ENCODE measurements at places on chromosomes 13 and 19. TPM values are rescaled to one million over a fixed set of nuclear protein-coding genes. Genes with fewer than 3 reads are reported as not detected.

Gene ZNF667
- total RNA-seq, result 1.7 TPM

Gene CSNK1A1L
- not detected for total RNA-seq

Gene PEG3
- 0.59 TPM for total RNA-seq

Gene C19orf33
- not detected for total RNA-seq

Gene ZNF497
- 0.29 TPM for total RNA-seq

DNA sequence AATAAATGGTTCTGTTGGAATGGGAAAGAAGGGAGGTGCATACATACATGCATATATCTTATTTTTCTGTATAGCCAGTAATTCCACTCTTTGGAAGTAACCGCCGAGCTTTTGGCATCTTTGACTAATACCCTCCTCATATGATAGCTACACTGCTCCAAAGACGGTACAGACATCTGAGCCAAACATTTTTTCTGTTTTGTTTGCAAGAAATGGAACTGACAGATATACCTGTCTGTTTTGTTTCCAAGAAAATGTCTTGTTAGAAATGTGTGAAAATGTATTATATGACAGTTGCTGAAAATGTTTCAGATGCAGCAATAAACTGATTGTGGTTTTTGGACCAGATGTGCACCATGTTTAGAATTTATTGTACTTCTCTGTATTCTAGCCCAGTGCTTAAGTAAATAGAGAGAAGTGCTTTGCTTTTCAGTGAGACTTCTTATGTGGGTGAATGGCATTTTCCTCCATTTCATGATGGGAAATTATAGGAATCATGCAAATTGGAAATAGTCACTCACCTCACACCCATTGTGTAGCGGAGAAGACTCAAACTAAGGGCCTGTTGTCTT is 396.9 kb downstream of the KCNRG start:
- DNase-seq, result no peak

DNA sequence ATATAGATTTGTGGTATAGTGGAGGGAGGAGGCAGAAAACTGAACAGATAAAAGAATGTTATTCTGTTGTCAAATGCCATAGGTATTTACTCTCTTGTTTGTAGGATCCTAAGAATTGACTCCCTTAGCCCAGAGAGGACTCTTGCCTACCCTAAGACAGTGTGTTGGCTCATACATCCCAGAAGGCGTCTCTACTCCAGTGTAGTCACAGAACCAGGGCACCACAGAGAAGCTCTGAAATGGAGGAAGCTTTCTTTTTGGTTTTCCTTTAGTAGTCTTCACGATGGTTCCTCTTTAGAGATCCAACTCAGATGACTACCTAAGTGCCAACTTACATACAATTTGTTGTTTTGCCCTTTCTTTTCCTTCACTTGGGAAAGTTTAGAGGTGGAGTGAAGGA is 14.0 kb downstream of the GPR183 start:
- no peak for DNase-seq

DNA sequence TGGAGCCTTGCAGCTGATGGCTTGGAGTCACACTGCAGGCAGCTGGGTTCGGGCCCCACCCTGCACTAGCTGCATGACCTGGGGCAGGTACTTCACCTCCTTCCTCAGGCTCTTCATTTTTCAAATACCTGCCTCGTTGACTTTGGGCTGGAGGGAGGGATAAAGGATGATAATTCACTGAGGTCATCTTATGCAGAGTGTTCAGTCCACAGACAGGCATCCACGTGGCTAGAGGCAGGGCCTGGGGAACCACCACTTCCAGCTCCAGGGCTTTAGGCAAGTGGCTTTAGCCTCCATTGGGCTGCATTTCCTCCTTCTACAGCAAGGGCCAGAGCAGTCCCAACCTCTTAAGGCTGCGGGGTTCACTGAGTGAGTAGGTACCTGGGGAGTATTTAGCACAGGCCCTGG is 84.8 kb downstream of the SIPA1L3 start:
- DNase-seq, result no peak

- DNase-seq, result peak; percentile 39
Measured at GRCh38 chr19:10402441-10403038, 802 bp downstream of the CDC37 start.

- DNase-seq, result no peak
Measured at GRCh38 chr19:1394252-1395193, 6.8 kb downstream of the GAMT start.
